NCI-H1417 (cell line): ENCODE measurements at places on chromosomes 13 and 19.

DNA sequence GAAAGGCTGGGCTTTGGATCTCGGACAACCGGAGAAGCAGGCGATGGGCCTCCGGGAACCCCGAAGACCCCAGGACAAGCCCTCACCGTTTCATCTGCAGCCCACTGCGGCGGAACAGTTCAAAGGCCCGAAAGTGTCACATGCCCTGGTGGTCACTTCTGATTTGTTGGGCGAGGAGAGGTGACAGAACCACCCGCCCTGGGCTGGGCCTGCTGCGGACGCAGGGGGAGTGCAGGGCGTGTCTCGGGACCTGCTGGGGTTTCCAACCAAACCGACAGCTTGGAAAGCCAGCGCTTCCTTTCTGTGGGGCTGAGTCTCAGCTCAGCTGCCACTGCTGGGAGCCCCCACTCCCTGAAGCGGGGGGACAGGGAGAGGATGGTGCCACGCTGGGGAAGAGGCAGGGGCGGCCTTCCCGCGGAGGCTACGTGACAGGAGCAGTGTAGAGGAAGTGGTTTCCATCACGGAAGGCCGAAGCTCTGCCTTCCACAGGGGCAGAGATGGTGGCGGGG lies 22.8 kb upstream of the ZBTB7A start:
- no peak for DNase-seq

DNA sequence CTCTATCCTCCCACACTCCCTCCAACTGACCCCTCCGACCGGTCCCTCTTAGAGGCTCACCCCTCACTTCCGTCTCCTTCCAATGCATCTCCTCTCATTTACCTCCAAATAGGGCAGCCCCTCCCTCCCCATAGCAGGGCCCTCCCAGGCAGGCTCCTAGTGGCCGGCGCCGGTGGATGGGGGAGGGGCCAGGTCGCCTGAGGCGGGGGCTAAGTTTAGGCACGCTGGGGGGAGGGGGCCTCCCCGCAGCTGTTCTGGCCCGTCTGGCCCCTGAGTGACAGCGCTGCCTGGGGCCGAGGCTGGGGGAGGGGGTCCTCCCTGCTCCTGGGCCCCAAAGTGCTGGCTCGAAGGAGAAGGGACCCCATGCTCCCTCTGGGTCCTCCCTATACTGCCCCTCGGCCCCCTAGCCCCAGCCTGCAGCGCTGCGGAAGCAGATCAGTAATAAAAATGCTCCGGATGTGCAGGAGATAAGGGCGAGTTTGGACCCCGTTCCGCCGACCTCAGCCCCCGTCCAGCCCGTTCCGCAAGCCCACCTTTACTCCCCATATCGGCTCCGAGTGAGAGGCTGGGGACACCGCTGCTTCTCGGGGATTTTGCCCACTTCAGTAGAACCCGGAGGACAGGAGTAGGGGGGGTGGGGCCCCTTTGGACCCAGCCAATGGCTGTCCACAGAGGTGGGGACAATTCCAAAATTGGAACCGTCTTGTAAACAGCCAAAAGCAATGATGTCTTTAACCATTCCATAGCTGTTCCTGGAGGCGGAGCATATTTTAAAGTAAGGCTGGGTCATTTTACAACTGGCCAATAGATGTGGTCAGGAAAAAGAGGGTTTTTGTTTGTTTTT lies 4.0 kb downstream of the RTN2 start:
- no peak for DNase-seq

- no peak for DNase-seq
Measured at GRCh38 chr19:18385675-18386542, at the start of gene GDF15. TSS of gene GDF15 (plus strand) at chr19:18386158. CDS start at chr19:18386190, 32 bp downstream.

DNA sequence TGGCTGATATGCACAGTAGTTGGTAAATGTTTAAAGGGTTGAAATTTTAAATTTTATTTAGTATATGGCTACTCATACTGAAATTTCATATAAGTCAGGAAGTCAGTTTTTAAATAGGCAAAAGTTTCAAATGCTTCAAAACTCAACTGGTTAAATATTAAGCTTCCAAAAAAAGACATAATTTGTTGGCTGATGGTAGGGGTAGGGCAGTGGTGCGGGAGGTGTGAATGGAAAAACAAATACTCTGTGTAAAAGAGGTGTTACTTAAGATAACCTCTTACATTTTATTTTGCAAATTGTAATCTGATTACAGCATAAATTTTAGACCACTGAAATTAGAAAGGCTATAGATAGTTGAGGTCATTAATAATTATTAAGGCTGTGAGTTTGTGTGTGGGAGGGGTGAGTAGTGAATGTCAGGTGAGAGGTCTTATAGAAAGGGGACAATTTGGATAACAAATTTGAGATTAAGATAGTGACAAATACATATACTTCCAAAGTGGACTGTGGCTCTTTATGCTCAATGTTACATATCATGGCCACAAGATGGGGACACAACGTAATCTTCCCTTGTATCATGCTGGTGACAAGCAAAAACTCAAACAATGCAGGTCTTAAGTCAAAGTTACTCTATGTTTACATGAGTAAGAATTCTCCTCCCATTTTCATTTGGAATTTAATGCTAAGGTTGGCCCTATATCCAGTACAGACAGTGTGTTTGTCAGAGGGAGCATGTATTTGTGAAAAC lies 36.6 kb upstream of the OXGR1 start:
- peak; percentile 79 for DNase-seq

DNA sequence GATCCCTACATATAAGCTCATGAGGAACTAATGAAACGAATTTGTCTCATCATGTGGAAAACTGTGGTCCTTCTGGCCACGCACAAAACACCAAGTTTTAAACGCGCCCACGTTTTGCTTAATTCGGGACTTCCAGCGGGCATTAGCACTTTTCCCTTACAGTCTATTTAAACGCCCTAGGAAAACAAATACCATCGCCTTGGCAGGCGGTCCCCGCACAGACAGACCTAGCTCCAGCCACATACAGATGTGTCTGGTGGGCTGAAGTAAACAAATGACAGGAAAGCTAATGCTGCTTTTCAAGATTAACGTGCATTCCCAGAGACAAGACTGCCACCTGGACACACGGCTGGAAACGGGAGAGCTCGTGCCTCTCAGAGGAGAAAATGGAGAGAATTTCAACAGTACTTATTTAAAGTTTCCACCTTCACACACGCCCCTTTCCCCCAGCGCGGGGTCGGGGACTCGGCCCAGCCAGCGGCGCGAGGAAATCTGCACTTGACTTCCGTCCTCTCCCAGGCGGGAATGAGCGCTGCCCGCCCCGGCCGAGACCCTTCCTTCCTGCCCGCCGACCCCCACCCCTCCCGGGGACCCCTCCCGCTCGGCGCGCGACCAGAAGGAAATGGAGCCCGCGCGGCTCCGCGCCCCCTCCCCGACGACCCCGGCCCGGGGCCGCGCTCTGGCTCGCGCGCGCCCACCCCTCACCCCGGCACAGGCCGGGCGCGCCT lies 931 bp downstream of the USP12 start:
- peak; percentile 10 for DNase-seq

DNA sequence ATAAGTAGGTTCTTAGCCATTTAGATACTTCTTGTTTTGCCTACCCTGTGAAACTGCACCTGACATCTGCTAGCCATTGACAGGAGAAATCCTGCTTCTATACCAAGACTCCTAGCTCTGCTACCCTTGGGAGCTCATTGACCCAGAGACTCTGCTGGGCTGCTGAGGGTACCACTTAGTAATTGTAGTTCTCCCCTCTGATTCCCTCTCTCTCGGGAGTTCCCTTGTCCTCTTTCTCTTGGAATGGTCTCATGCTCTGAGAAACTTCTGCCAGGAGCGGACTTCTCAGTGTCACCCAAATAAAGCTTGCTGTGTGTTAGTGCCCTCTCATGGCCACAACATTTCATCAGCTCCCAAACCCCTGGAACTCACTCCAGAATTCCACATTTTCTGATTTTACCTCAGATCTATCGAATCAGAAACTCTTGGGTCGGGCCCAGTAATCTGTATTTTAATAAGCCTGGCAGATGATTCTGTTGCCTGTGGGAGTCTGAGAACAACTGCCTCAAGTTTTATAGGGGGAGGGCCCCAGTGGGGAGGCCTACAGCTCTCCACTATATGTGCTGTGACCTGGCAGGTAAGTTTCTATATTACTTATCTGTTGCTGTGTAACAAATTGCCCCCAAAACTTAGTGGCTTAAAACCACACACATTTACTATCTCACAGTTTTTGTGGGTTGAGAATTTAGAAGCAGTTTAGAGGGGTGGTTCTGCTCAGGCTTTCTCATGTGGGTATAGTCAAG lies 221.1 kb downstream of the TDRD3 start:
- DNase-seq = no peak

GRCh38 chr13:82187227-82187626 lies 1695.0 kb downstream of the SLITRK1 start:
- DNase-seq = no peak

- DNase-seq = no peak
Measured at GRCh38 chr13:106819413-106820180, 251.7 kb upstream of the ARGLU1 start.

DNA sequence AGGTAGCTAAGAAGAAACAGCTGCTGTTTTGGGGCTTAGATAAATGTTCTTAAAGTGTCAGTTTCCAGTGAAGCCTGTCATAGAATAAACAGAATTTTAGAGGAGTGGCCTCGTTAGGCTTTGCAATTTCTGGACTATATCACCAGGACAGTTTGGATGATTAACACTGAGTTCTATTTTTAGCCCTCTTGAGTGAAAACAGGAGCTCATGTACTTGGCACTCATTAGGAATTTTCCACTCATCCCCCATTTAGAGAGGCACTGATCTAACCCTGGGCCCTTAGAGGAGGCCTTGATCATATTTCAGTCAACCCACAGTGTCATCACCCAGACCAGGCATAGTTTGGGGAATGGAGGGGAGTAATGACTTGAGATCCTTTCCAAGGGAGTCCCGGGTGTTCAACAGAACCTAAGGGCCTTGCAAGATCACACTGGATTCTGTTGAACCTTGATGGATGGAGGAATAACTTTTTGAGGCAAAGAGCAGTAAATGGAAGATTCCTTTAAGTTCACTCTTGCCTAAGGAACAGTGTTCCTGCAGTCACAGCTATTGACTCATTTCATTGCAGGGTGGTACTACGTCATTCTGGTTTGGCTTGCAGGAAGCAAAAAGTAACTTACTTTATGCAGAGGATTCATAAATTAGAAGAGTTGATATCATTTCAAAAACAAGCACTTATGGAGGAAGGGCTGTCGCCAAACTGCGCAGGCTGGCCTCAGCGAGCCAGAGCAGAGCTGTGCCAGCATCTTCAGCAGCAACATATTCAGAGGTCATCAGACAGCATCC lies 160.2 kb downstream of the SLC7A1 start:
- DNase-seq = peak; percentile 81

DNA sequence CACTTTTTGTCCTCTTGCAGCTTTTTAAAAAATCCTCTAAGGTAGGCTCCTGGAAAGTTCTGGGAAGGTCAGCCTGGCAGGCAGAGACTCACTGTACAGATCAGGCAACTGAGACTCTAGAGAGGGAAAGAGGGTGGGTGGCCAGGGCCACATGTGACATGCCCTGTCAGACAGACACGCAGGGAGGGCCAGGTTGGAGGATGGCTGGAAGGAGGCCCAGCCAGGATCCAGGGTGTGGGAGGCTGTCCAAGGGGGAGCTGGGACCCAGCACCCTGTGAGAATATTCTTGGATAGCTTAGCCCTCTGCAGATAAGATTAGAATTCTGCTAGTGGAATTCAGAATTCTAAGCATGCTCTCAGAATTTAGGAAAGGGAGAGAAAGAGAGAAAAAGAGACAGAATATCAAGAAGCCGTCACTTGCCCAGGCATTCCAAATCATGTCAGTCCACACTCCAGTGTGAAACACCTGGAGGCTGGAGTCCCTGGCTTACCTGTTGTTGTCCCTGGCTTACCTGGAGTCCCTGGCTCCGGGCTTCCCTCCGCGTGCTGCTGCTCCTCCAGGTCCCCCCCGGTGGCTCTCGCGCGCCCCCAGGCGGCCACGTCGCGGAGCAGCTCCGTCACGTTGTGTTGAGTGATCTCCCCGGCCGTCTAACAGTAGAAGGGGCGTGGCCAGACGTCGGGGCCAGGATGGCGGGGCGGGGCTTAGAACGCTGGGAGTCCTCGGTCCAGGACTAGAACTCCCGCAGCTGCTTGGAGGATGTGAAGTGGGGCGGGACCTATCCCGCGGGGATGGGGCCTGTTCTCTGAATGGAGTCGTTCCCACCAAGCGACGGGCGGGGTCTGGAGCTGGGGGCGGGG lies 2.8 kb upstream of the TNNI3 start:
- peak; percentile 82 for DNase-seq

DNA sequence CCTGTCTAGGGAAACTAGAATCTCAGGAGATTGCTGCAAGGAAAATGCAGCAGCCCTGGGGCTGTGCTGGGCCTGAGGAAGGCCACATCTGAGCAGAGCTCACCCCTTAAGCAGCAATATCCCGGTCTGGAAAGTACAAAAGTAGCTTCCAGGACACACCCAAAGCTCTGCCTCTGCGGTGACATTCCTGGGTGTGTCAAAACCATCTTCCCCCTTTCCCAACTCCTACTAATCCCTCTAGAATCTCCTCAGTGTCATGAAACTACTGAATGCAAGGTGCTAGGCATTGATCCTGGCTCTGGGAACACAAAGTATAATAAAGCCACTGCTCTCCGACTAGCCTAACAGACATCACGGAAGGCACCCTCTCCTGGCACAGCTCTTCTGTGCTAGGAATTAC lies 5.0 kb downstream of the PBX4 start:
- no peak for DNase-seq

- DNase-seq = no peak
Measured at GRCh38 chr19:1873524-1874473, 10.4 kb upstream of the KLF16 start.

GRCh38 chr13:36850790-36851438 lies 31.9 kb downstream of the RFXAP start:
- DNase-seq = peak; percentile 18

GRCh38 chr19:5191091-5191490 lies 149.5 kb downstream of the PTPRS start:
- DNase-seq = no peak

- no peak for DNase-seq
Measured at GRCh38 chr13:105914291-105915036, 621.0 kb downstream of the EFNB2 start.

- no peak for DNase-seq
Measured at GRCh38 chr13:79703772-79704171, 222.8 kb downstream of the NDFIP2 start.

DNA sequence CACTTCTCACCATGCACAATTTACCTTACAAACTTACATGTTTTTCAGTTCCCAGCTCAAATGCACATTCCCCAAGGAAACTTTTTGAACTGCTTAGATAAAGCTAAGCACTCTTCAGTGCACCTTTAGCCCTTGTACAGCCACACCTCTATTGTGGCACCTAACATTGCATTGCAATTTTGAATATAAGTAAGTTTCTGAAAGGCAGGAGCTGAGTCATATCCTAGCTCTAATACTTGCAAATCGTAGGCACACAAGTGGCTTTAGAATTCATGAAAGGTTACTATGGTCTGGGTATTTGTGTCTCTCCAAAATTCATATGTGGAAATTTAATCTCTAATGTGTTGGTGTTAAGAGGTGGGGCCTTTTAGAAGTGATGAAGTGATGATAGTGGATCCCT lies 4.9 kb upstream of the ESD start:
- DNase-seq = no peak

DNA sequence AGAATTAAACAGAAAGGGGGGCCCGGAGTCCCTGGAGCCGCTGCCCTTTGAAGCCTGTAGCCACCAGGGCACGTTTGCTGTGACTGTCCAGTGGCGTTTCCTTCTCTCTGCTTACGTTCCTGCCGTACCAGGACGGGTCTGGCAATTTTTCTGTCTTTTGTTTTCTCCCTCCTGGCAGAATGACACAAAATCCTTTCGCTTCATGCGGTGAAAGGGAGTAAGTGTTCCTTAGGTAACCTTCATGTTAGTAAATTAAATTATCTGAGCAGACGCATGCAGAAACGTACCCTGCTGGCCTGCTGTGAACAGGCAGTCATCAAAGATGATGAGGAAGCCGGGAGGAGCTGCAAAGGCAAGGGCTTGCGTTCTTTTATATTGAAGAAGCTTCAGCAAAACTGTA lies 299.3 kb upstream of the ARGLU1 start:
- no peak for DNase-seq

GRCh38 chr13:30731361-30732045 lies 3.8 kb upstream of the ALOX5AP start:
- peak; percentile 81 for DNase-seq
